ENCODE measurements at places on chromosomes 2 and 18.

DNA sequence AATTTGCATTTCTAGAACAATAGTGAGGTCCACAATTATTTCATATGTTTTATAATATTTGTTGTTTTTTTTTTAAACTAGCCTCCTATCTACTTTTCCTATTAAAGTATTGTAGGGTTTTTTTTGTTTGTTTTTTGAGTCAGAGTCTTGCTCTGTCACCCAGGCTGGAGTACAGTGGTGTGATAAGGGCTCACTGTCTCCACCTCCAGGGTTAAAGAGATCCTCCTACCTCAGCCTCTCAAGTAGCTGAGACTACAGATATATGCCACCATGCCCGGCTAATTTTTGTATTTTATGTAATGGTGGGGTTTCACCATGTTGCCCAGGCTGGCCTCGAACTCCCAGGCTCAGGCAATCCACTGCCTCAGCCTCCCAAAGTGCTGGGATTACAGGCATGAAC is 122.5 kb downstream of the SLC39A10 start:
- no peak for DNase-seq

DNA sequence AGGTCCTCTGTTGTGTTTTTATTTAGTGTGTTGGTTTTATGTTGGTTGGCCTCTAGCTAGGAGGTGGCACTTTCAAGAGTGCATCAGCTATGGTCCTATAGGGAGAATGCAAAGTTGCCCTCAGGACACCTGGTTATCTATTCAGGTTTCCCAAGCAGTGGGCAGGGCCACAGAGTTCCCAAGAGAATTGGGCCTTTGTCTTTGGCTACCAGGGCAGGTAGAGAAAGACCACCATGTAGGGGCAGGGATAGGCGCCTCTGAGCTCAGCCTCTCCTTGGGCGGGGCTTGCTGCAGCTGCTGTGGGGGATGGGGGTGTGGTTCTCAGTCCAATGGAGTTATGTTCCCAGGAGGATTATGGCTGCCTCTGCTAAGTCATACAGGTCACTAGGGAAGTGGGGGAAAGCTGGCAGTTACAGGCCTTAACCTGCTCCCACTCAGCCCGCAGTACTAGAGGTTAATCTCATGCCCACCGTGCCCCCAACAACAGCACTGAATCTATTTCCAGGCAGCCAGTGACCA is 26.0 kb downstream of the ABCB11 start:
- DNase-seq: no peak

GRCh38 chr18:23207191-23207955 is 72.1 kb downstream of the CABLES1 start:
- DNase-seq: no peak

- no peak for DNase-seq
These were observed 52.8 kb upstream of the TWSG1 start for GRCh38 chr18:9281780-9282179.
